Stimulated activated CD8-positive, alpha-beta memory T cell treated with anti-CD3 and anti-CD28 coated beads, Interleukin-7, amount 100 ng/mL, for 4 hours (primary cell): ENCODE measurements at places on chromosomes 16 and 17.

GRCh38 chr17:44197980-44198720 lies 1.5 kb downstream of the ATXN7L3 start:
- DNase-seq, result no peak

- DNase-seq, result no peak
Observed at GRCh38 chr16:26413780-26414179, 652.9 kb upstream of the C16orf82 start.

DNA sequence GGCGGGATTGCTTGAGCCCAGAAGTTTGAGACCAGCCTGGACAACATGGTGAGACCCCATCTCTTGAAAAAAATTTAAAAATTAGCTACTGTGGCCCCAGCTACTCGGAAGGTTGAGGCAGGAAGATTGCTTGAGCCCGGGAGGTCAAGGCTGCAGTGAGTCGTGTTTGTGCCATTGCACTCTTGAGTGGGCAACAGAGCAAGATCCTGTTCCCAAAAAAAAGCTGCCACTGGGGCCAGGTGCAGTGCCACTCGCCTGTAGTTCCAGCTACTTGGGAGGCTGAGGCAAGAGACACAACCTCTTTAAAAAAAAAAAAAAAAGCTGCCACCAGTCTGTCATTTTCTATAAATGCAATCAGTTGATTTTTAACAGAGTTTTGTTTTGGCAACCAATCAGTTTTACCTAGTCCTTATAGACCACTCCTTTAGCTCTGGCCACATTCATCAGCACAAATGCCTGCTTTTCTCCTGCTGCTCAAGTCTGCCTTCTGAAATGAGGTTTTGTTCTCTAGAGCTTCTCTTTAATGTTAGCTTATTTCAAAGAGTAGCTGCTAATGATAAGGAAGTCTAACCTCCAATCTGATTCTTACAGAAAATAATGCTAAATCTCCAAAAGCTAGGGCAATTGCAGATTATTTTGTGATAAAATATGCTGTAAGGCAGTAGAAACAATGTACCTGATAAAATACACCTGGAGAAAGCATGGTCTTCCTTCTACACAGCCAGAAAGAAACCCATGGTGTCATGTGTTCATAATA lies 64.8 kb downstream of the TUBD1 start:
- DNase-seq, result no peak

DNA sequence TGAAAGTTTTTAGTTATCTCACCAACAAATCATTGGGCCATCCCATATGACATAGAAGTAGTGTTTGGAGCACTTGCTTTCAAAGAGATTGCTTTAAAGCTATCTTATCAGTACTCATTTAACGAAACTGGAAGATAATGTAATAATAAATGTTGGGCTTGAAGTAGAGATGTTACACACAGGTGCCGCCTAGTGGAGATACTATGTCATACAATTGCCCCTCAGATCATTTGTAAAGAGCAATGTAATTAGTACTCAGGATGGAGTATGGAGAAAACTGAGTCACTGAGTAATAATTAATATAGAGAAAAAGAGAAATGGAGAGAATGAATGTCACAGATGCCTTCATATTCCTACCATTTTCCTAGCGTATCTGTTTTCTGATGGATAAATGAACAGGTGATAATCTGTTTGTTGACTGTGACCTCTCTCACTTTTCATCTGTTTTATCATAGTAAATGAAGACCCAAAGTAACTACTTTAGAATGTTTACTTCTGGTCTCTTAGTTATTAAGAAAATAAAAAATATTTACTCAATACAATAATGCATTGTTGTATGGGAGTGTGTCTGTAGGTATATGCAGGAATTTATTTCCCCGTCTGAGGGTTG lies 80.4 kb downstream of the EFCAB5 start:
- DNase-seq, result no peak

DNA sequence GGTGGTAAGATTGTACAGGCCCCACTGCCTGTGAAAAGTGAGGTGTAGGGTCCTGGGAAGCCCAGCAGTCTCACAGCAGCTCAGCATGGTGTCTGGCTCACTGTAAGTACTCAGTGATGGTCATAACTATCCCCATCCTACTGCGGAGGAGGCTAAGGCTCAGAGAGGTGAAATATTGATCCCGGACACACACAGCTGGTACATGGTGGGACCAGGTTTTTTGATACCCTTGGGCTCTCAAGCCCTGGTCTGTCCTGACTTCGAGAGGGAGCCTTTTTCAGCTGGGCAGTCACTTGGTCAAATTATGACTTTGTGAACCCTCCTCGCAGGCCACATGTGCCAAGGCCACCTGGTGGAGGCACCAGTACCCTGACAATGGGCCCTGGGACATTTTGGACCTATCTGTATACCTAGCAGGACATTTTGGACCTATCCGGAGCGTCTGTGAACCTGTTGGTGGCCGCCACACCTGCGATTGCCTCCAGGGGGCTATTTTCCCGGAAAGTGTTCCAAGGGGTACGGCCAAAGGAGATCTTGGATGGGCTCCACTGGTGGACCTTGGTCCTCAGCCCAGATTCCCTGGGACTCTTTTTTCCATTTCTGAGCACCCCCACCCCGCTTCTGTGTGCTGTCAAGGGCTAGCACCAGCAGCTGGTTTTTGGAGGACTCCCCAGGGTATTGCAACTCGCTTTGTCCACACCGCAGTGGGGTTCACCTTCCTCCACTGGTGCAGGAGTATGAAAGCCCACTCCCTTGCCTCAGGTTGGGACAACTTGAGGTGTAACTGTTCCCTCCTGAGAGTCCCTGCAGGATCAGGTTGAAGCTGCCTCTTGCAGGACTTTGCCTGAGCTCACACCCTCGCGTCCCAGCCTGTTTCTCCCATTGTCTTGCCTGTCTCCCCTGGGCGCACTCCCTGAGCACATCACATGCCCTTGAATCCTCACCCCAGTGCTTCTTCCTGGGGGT lies 83.6 kb upstream of the NKD1 start:
- DNase-seq, result no peak

GRCh38 chr16:87169509-87169995 lies 147.6 kb downstream of the C16orf95 start:
- DNase-seq, result no peak

DNA sequence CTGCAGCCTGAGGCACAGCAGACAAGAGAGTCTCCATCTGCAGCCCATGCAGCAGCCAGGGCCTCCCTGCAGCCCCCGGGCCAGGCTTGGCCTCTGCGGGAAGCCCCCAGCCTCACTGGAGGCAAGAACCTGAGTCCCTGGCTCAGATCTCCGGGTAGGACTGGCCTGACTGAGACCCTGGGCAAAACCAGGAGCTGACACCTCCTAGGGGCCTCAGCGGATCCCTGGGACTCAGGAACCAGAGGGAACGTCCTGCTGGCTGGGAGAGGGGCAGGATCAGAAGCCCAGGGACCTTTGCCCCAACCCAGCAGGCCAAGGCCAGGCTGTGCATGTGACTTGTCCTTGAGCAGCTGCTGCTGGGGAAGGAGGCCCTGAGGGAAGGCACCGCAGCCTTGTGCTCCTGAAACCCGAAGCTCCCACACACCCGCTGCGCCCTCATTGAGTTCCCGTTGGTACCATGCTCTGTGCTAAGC lies 1.7 kb upstream of the PRSS21 start:
- DNase-seq, result no peak

DNA sequence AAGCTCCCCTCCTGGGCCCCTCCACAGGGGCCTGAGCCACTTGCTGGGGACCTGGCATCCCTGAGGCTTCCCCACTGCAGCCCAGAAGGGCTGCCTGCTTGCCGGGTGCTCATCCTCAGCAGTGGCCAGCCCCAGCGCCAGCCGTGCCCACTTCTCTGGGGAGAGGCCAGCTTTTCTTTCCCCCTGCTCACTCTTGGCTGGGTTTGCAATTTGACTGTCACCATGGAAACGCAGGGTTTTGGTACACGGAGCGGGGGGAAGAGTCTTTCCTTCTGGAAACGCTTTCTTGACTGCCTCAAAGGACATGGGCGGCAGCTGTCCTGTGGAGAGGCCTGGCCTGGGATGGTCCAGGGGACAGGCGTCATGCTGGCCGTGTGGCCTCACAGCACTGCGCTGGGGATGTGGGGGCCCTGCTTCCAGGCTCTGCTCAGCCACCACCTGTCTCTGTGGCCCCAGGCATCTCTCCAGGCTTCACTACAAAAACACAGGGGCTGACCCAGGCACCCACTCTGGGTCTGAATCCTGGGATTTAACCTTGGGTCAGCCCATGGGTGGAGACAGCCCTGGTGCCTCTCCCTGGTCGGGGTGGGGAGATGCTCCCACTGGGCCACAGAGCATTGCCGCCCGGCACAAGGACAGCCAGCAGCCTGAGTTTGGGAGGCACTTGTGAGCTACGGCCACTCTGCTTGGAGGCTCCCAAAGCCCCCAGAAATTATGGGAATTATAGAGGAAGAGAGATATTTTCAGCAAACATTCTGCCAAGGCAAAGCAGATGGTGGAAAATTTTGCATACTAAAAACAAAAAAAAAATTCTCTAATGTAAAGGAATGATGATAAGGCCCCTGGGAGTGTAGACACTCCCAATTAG lies 45.9 kb upstream of the DOC2B start:
- no peak for DNase-seq

DNA sequence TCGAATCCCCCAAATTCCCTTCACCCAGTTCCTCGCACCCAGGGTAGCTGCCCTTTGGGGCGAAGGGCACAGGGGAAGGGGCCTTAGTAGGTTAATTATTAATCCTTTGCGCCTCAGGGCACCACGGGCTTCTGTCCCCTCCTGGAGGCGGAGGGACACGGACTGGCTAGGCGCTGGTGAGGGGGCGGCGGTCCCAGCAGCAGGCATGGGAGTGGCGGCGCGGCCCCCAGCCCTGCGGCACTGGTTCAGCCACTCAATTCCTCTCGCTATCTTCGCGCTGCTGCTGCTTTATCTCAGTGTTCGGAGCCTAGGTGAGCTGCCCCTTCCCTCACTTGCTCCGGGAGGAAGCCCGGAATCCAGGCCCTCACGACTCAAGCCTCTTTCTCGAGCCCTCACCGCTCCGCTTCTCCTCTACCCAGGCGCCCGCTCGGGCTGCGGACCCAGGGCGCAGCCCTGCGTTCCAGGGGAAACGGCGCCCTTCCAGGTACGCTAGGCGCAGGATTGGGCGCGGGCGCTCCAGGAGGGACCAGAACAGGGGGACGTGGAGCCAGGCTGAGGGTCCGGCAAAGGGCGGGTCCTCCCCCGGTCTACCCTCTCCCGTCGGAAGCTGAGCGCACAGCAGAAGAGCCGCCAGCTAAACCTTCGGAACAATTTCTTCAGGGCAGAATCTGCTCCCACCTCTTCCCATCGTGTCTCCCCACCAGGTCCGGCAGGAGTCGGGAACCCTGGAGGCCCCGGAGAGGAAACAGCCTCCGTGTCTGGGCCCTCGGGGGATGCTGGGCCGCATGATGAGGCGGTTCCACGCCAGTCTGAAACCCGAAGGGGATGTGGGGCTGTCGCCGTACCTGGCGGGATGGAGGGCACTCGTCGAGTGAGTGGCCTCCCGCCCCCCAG lies at the start of gene GLTPD2:
Gene GLTPD2 (plus strand): TSS at position 158 of the 894 bp plus-strand sequence. CDS start 48 bp downstream, at position 206.
- DNase-seq, result no peak

GRCh38 chr17:18970582-18971480 lies 18.9 kb downstream of the SLC5A10 start:
- DNase-seq, result no peak

- DNase-seq, result peak; percentile 50
Observed at GRCh38 chr16:71807905-71808592, 585 bp downstream of the AP1G1 start.

- DNase-seq, result peak; percentile 10
Observed at GRCh38 chr16:66270333-66270927, 96.1 kb upstream of the CDH5 start.

DNA sequence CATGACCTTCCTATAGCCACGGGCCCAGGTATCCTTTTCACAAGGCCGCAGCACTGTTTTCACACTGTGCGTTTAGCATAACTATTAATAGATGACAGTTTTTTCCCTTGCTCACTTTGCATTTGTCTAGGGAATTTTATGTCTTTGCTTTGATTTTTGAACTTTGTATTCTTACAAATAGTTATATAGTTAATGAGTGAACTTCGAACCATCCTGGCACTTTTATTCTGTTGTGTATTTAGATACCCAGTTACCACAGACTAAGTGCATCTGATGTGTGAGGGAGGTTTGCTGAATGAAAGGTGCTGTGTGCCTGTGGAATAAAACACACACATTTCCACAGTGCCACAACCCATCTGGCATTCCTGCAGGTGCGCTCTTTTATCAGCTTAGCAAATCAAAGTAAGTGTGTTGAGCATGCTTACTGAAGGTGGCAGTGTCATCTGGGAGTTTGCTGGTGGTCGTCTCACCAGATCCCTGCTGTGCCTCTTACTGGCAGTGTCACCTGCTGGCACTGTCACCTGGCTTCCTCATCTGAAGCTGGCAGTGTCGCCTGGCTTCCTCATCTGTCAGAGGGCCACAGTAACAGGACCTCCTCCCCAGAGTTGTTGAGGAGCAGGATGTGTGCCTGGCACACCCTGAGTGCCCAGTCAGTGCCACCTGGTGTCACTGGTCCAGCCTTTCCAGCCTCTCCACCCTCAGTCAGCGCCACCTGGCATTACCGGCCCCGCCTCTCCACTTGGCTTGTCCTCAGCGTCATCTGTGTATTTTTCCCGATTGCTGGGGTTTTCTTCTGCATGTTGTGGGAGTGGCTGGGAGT lies 37.6 kb downstream of the USP10 start:
- DNase-seq, result no peak

GRCh38 chr17:48412841-48413240 lies 17.2 kb downstream of the SKAP1 start:
- DNase-seq, result no peak

DNA sequence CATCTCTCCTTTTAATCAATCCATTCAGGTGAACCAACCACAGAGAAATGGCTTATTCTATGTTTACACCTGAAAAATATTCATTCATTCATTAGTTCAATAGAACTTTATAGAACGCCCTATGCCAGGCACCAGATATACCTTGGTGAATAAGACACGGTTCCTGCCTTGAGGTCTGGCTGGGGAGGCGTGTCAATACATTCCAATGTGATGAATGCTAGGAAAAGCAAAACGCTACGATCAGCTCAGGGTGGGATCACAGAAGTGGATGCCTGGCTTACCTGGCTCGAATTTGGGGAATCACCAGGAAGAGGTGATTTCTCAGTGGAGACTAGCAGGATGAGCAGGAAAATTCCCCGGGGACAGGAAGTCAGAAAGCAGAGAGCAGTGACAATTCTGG lies 17.5 kb upstream of the WFIKKN2 start:
- DNase-seq, result no peak

DNA sequence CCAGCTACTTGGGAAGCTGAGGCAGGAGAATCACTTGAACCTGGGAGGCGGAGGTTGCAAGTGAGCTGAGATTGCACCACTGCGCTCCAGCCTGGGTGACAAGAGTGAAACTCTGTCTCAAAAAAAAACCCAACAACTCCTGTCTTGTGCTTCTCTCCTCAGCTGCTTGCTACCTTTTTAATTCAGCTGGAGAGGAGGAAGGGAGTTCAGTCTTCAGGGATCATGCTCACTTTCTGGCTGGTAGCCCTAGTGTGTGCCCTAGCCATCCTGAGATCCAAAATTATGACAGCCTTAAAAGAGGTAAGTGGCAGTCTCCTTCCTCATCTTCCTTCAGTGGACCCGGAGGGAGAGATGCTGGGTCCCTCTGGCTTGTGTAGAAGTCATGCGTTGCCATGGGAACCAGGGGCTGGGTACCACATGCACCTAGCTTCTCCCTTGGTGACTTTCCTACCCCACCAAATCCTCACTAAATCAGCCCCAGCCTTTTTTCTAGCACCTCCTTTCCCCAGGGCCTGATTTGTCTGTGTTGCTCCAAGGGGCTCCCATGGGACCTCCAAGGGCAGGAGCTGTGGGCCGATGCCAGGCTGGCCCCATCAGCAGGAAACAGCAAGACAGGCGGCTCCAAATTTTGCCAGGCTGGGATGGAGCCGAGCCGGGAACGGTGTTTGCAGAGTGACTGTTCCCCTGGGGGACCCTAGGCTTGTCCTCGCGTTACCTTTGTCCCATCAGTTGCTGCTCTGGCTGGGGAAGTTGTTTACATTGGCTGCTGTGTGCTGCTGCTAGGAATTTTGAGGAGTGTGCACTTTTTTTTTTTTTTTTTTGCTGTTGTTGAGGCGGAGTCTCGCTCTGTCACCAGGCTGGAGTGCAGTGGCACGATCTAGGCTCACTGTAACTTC lies 65.2 kb downstream of the ABCC1 start:
- no peak for DNase-seq
